ENCODE measurements at places on chromosomes 12 and 14.

- DNase-seq = peak; percentile 92
Measured at GRCh38 chr14:93959239-93960107, 16.9 kb downstream of the ASB2 start.

GRCh38 chr12:118846416-118846815 is 134.9 kb upstream of the SRRM4 start:
- no peak for DNase-seq

- peak; percentile 23 for DNase-seq
Measured at GRCh38 chr14:64704143-64704742, at the start of gene PLEKHG3. TSS of gene PLEKHG3 (plus strand) at chr14:64704424. CDS start at chr14:64727632, 23,208 bp downstream.

GRCh38 chr14:94467728-94468520 is 8.1 kb downstream of the SERPINA9 start:
- no peak for DNase-seq

GRCh38 chr12:127742231-127742630 is 524.7 kb upstream of the TMEM132C start:
- no peak for DNase-seq

DNA sequence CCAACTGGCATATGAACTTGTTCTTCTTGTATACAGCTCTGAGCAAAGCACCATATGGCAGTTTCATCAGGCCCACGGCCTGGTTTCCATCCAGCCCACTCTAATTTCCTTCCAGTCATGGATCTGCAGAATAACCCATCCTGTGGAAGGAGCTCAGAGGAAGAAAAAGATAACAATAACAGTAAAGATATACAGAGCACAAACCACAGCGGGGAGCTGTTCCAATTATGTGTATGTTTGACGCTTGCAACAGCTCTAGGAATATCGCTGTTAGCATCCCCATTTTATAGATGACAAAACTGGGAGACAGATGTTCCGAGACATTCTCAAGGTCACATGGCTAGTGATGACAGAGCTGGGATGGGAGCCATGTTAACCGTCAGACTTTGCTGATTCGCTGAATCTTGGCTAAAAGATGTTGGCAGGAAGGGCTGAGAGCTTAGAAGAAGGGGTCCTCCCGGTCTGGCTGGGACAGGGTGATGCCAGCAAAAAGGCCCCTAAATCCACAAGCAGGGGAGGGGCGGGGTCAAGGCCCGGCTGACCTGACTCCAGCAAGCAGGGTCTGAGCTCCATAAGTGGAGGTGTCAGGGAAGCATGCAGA is 34.4 kb upstream of the CIPC start:
- DNase-seq = no peak

- DNase-seq = no peak
Measured at GRCh38 chr12:125458552-125459268, 393.5 kb downstream of the AACS start.

DNA sequence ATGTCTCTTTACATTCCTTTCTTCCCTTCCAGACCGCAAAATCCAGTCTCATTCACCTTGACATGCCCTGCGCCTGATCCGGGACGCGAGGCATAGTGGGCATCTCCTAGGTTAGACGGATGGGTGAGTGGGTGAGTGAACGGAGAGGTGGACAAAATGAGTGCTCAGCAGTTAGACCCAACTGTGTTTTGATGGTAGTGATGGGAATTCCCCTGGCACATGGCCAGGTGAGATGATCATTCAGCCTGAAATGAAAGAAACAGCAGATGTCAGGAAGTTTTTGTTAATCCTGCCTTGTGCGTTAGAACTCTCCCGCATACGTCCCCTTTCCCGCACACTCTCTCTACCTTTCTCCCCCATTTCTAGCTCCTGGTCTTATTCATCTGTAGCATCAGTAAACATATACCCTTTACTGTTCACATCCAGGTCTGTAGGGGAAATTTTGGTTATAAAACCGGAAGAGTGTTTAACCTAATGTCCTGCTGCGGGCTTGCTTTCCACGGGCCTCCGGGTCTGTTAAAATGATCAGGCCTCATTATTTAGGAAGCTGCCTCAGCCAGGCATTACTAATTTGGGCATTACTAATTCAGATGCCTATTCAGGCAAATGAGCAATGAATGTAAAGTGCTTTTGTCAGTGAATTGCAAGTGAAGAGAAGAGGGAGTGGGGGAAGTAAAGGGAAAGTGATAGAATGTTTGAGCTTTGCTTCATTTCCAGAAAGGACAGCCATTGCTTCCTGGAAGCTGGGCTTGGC is 172.8 kb downstream of the ETV6 start:
- DNase-seq = peak; percentile 69

DNA sequence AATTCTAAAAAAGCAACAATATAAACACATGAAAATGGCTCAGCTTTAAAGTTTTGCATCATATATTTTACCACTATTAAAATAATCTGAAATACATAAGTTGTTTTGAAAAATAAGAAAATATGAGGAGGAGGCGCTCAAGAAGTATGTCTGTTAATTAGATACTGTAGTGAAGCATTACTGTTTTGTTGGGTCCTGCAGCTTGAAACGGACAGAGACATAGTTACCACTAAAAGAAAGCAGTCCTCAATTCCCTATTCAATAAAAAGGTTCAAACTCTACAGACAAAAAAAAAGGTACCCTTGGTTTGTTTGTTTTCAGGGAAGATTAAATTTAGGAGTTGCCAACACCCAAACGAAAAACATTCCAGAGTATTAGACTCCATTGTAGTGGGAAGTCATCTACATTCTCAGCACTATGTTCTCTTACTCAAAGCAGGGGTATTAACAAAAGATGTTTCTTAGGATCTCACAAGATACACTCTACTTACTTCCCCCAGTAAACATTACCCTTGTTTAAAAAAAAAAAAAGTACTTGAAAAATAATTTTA is 3.0 kb downstream of the PAWR start:
- no peak for DNase-seq

DNA sequence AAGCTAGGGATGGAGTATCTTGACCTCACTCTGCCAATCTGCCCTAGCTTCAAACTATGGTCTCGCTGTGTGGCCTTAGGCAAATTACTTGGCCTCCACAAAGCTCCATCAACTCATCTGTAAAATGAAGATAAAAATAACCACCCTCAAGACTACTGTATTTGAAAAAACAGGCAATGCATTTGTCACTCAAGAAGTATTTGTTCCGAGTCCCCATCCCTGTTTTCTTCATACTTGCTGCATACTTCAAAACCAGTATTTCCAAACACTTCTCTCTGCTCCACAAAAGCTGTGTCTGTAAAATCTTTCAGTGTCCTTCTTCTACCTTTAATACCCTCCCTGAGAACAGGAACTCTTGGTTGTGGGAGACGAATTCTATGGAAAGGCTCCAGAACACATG is 47.9 kb downstream of the GTF2A1 start:
- no peak for DNase-seq

Measured in activated naive CD4-positive, alpha-beta T cell treated with anti-CD3 and anti-CD28 coated beads, Interleukin-2, amount 50 U/mL, for 16 hours (primary cell).